NCI-H1092 treated with DMSO at 0.1 percent for 48 hours (cell line): ENCODE measurements at places on chromosomes 16 and 17.

DNA sequence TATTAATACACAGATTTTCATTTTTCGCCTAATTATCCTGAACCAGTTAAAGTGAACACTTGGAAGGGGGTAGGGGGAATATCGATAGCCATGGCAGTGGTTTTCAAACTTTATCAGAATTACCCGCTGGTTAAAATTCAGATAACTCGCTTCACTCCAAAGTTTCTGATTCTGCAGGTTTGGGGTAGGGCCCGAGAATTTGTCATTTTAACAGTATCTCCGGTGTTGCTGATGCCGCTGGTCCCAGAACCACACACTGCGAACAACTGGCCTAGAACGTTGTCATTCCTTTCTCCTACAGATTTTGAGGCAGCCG, 313 bp upstream of the NSRP1 start:
- DNase-seq = no peak

DNA sequence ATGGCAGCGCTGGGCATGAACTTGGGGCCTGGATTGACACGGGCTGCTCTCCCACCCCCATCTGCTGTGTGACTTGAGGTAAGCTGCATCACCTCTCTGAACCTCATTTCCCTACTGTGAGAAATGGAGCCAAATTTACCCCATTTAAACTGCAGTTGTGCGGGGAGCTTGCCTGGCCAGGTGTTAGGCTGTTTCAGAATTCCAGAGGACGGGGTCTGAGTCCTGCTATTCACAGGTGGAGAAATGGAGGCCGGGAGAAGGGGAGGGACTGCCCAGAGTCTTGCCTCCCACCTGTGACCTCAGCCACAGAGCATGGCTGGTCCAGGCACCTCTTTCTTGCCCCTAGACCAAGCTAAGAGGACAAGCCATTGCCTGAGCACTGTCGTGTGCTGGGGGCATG, 12.8 kb downstream of the KCNJ12 start:
- no peak for DNase-seq

- DNase-seq = no peak
These were observed 251.0 kb downstream of the CDH11 start for GRCh38 chr16:64870859-64871258.

DNA sequence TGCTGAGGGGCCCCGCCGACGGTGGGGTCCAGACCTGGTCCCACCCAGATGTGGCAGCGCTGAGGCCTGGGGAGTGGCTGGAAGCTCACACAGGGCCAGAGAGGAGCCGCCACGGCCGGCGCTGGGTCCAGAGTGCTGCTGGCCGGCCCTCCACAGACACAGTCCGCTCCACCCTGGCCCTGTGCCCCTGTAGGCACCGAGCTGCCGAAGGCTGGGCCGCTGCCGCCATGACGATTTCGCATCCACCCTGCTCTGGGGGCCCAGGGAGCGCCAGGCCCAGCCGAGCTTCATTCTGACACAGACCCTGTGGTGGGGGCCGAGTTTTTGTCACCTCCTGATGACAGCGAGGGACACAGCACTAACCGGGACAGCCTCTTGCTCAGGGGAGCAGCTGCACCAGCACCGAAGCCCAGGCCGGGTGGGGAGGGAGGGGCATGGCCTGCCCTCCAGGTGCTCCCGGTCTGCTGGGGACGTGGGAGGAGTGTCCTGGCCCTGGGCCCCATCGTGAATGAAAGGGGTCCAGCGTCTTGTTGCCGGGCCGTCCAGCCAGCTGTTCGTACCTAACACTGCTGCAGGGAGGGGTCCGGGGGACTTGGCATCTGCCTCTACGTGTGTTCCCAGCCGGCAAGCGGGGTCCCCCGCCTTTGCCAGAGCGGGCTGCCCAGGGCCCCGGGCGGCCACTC, 27.1 kb upstream of the SSTR5 start:
- no peak for DNase-seq

- DNase-seq = peak; percentile 67
These were observed 64.4 kb upstream of the DNAJA2 start for GRCh38 chr16:47037746-47038458.

GRCh38 chr16:68361485-68361884, 50.7 kb downstream of the PRMT7 start:
- no peak for DNase-seq

GRCh38 chr17:19656851-19657581, 8.5 kb downstream of the ALDH3A2 start:
- DNase-seq = no peak

- no peak for DNase-seq
These were observed 11.6 kb upstream of the DEF8 start for GRCh38 chr16:89936981-89937380.

DNA sequence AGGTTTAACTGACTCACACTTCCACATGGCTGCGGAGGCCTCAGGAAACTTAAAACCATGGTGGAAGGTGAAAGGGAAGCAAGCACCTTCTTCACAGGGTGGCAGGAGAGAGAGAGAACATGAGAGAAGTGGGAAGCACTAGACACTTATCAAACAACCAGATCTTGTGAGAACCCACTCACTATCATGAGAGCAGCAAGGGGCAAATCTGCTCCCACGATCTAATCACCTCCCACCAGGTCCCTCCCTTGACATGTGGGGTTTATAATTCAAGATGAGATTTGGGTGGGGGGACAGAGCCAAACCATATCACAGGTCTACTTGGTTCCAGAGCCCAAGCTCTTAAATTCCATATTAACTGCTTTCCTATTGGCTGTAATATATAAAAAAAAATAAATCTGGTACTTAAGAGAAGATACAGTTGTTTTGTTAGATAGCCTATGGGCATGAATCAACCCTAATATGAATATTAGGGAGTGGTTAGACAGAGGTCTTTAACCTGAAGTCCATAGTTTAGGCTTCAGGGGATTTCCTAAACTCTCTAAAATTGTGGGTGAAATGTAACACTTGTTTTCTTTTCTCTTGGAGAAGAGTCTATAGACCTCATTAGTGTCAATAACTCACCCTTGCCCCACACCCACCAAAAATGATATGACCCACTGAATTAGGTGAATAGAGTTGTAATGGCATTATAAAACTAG, 56.7 kb downstream of the SKAP1 start:
- DNase-seq = no peak

DNA sequence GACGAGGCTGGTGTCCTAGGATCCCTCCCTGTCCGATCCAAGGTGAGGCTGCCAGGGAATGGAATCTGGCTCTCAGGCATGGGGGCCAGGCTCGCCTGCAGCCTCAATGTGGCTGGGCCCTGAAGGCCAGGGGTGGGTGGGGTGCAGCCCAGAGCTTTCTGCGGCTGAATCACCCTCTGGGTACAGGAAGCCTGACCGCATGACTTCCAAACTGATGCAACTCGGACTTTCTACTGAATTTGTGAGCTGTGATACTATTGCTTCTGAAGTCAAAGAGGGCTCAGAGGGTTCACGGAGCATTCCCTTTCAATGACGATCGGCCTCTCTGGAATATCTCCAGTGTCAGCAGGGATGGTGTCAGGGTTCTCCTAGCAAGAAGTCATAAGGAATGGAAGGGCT, 123.7 kb downstream of the METRNL start:
- DNase-seq = no peak

DNA sequence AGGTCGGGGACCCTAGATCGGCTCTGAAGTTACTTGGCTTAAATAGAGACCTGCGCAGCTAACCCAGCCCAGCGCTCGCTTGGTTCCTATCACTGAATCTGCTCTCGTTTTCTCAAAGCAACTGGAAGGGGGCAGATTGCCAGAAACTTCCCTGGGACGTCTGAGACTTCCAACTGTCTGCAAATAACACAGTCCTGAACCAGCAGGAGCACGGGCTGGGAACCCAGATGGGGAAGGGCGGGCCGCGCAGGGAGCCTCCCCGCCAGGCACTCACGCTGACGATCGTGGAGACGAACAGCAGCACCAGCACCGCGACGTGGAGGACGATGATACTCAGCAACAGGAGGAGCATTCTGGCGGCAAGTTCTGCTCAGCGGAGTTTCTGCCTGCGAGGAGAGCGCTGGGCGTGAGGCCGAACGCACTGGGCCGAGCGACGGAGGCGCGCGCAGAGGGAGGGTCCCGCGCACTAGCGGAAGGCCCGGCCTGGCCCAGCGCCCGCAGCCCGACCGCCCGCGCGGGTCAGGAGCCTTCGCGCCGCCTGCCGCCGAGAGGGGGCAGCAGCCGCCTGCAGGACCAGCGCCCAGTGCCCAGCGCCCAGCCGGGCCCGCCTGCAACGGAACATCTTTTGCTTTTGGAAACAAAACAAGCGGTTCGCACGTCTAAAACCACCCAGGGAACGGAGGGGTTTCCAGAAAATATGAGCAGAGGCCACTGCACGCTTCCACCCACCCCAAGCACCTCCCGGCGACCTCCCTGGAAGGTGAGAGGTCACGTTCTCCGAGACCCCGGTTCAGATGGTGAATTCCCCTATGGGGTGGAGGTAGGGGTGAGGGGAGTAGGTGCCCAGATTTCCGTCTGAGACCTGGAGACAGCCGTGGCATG, 4.5 kb downstream of the PMP22 start:
- peak; percentile 57 for DNase-seq

DNA sequence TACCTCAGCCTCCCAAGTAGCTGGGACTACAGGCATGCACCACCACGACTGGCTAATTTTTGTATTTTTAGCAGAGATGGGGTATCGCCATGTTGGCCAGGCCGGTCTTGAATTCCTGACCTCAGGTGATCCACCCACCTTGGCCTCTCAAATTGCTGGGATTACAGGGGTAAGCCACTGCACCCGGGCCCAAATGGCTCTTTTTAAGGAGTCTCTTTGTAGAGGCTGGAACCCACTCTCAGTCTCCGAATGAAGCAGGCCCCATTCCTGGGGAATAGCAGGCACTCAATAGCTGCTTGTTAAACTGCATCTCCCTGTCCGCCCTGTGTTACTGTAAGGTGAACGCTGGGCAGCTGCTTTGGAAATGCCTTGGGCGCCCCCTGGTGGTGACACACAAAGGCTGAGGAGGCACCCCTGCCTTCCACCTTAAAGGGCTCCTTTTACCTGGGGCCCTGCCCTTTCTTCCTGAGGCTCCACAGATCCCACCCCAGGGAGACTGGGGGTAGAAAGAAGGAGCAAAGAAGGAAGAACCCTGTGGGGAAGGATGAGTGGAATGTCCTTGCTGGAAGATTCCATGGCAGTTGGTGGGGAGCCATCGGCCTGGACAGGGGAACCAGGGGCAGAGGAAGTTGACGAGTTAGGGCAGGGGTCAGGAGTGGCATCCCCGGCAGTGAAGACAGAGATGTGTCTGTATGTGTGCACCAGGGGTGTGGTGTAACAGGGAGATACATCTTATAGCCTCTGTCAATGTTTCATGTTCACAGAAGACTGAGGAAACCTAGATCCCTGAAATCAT, 6.1 kb upstream of the SP2 start:
- DNase-seq = peak; percentile 61

DNA sequence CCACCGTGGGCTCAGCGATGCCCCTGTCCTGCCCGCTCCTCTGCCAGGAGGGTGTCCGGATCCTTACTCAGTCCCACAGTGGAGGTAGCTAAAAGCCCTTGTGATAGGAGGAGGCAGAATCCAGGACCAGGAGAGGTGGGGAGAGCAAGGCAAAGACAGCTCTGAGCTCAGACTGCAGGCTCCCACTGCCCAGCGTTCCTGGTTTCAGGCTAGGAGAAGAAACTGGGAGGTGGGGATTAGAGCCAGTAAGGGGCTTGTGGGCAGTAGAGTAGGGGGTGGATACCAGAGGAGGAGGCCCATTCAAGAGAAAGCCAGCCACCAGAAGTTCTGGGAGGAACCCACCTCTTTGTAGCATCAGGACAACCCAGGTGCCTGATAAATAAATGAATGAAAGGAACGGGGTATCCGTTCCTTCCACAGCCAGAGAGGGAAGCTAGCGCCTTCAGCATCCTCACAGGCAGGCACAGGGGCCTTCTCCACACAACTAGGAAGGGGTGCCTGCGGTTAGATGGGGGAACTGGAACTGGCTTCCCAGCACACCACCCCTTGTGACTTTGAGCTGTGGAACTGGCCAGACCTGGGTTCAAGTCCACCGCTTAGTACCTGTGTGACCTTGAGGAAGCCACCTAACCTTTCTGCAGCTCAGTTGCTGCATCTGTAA, 2.3 kb downstream of the IL21R start:
- no peak for DNase-seq

DNA sequence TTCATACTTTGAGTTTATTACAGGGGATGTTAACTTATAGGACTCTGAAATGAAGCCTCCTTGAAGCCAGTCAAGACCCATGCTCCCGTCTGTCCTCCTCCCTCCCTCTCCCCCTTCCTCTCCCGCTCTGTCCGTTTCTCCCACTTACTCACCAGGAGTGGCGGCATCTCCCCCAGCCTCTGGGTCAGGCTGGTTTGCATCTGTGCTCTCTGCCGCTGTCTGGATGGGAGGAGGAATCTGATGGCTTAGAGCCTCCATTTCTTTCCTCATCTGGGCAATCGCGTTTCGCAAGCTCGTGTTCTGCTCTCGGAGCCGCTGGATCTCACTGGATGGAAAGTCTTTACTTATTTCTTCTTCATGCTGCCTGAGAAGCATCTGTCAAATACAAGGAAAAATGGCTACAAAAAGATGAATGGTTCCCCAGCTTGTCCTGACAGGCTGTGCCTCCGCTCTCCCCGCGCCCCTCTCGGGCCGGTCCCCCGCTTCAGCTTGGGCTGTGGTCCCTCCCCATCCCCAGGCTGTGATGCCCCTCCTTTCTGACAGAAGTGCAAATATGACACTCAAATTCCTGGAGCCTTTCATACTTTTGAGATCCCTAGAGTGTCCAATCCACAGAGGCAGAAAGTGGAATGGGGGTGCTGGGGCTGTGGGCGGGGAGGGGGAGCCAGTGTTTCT, 40.0 kb downstream of the CCDC57 start:
- DNase-seq = no peak

GRCh38 chr16:2250652-2251295, 613 bp downstream of the ECI1 start:
- DNase-seq = no peak

DNA sequence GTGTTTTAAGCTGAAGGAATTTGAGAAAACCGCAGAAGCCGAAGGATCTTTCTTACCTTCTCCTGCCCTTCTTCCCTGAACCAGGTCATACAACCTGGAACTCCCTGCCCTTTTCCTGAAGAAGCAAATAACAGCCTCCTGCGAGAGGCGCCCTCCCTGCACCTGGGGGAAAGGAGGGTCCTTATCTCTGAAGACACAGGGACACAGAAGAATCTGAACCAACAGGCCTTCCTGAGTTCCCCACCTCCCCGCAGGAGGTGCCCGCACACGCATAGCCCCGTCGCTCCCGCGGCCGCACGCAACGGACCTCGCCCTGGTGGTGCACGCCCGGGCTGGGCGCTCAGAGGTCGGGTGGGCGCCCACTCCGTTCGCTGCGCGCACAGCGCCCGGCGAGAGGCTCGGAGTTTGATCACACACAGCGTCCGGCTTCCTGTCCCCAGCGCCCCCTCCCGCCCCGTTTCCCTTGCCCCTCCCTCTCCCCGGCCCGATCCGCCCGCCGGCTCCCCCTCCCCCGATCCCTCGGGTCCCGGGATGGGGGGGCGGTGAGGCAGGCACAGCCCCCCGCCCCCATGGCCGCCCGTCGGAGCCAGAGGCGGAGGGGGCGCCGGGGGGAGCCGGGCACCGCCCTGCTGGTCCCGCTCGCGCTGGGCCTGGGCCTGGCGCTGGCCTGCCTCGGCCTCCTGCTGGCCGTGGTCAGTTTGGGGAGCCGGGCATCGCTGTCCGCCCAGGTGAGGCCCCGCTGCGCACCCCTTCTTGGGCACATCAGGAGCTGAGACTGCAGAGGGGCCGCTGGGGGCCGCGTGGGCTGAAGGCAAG, at the start of gene TNFSF12:
TNFSF12 (plus strand) TSS at position 474 of the 816 bp plus-strand sequence; CDS start at position 570, 96 bp downstream.
- DNase-seq = no peak

GRCh38 chr17:43006639-43007551, at the start of gene IFI35:
Gene IFI35, plus strand, starts transcription at chr17:43006784. Its CDS starts 164 bp downstream, at chr17:43006948.
- no peak for DNase-seq
